ENCODE measurements at places on chromosomes 11 and 22. TPM values are rescaled to one million over a fixed set of nuclear protein-coding genes. Genes with fewer than 3 reads are reported as not detected.

Gene RPS25
- total RNA-seq, result 385 TPM

Gene SYT7
- 0.97 TPM for total RNA-seq

Gene DAGLA
- 7.5 TPM for total RNA-seq

Gene GRM5
- 0.13 TPM for total RNA-seq

Gene SCGB1A1
- not detected for total RNA-seq

Gene OR8D4
- total RNA-seq, result not detected

Gene BDNF
- total RNA-seq, result 0.88 TPM

Gene GGTLC2
- not detected for total RNA-seq

Gene INPP5J
- total RNA-seq, result not detected

Gene NAALAD2
- total RNA-seq, result 0.25 TPM

Gene SIAE
- total RNA-seq, result 11.2 TPM

Gene FAM180B
- not detected for total RNA-seq

Gene LUZP2
- total RNA-seq, result under 0.01 TPM

Gene KLHL35
- total RNA-seq, result 1.5 TPM

Gene TECTA
- total RNA-seq, result 0.32 TPM

Gene CD3E
- total RNA-seq, result not detected

Gene ACTN3
- total RNA-seq, result 0.06 TPM

Gene PDXP
- total RNA-seq, result 4.9 TPM

Gene MYH9
- total RNA-seq, result 844 TPM

Gene ATXN10
- 138 TPM for total RNA-seq

Gene FGF3
- total RNA-seq, result not detected

Gene C1QTNF4
- total RNA-seq, result 0.16 TPM

Gene GGT1
- 1.7 TPM for total RNA-seq

Gene DENND6B
- 2.3 TPM for total RNA-seq

Gene MPPED1
- total RNA-seq, result not detected

Gene POU2AF2
- not detected for total RNA-seq

Gene C22orf31
- total RNA-seq, result not detected
